Ascending aorta (tissue), 2 donors: ENCODE measurements at places on chromosomes 5 and 9. TPM values are rescaled to one million over a fixed set of nuclear protein-coding genes. Genes with fewer than 3 reads are reported as not detected.
A peak's percentile ranks its signal among the peaks of the same experiment; 100 is the strongest.

DNA sequence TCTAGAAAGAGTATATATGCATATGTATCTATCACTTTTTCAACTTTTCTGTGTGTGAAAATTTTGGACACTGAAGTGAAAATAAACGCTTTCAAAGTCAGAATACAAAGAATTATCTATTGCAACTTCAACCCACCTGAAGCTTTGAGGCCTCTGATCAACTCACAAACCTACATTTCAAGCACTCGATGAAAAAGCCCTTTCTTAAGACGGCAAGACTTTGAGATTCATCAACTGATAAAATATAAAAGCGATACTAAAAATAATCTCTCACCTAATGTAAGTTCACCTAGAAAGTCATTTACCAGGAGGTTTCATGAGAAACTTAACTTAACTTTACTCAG is 1.2 kb downstream of the GOLPH3 start:
- H3K27me3 ChIP-seq, result no peaks in the 10 kb centered on the region
- no peaks in the 10 kb centered on the region for H3K36me3 ChIP-seq
- peak overlapping the region; percentile 92 for H3K4me3 ChIP-seq
- H3K27ac ChIP-seq, result peak overlapping the region; percentile 100
- no peak for DNase-seq
- peaks cover 25% of the 10 kb centered on the region for H3K4me1 ChIP-seq

DNA sequence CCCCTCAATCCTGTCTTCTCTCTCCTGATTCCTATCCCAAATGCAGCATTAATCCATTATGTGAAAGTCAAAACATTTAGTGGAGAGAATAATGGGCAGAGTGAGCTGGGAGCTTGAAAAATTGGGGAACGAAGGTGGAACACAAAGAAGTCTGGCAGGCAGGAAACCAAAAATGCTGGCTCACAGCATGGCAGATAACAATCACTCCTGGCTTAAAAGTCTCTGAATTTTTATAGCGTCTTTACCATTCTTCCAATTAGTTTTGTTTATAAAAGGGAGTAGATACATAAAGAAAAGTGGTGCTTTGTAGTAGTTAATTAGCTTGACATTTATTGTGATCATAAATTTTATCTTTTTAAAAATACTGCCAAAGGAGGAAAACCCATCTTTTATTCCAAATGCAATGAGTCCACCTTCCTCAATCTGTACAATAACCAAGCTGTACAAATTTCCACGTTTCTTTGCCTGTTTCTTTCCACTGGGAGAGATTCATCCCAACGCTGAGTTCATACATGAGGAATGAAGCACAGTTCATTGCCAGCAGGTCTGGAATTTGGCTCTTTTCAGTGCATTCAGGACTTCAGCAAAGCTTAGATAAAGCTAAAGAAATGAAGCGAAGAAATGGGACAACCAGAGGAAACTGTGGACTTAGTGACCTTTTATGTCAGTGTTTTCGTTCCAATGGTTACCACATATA is 174.7 kb downstream of the HMHB1 start:
- no peak overlapping the region for H3K4me3 ChIP-seq
- H3K27ac ChIP-seq, result peak overlapping the region; percentile 55
- no peaks in the 10 kb centered on the region for H3K27me3 ChIP-seq
- no peak for DNase-seq
- H3K36me3 ChIP-seq, result no peaks in the 10 kb centered on the region
- H3K4me1 ChIP-seq, result peaks cover 10% of the 10 kb centered on the region

GRCh38 chr5:146410272-146410671 is 36.9 kb upstream of the TCERG1 start:
- H3K4me1 ChIP-seq, result no peaks in the 10 kb centered on the region
- H3K4me3 ChIP-seq, result no peak overlapping the region
- no peak overlapping the region for H3K27ac ChIP-seq
- H3K27me3 ChIP-seq, result no peaks in the 10 kb centered on the region
- no peak for DNase-seq

DNA sequence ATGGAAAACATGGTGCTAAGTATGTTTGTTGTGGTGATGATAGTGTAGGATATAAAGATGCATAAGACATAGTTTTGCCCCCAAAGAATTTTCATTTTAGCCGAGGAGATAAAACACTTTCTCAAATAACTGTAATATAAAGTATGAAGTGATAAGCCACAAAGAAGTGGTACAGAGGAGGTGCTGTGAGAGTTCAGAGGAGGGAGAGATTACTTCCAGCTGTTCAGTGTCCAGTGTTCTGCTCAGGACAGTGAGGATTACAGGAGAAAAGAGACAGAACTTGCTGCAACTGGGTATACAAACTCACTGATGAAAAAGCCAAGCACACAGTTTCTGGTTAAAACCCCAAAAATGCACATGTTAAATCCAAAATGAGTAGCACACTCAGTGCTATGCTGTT is 309.3 kb downstream of the KIAA0825 start:
- no peaks in the 10 kb centered on the region for H3K36me3 ChIP-seq
- H3K4me3 ChIP-seq, result no peak overlapping the region
- no peaks in the 10 kb centered on the region for H3K4me1 ChIP-seq
- H3K27ac ChIP-seq, result no peak overlapping the region
- no peaks in the 10 kb centered on the region for H3K27me3 ChIP-seq

GRCh38 chr9:3719286-3719685 is 193.5 kb upstream of the RFX3 start:
- no peak for DNase-seq
- no peaks in the 10 kb centered on the region for H3K4me1 ChIP-seq
- no peak overlapping the region for H3K4me3 ChIP-seq
- no peak overlapping the region for H3K27ac ChIP-seq
- H3K36me3 ChIP-seq, result no peaks in the 10 kb centered on the region

Gene FRRS1L
- 0.11 TPM for total RNA-seq

Gene GZMA
- not detected for total RNA-seq
